ENCODE measurements at places on chromosomes 6 and 20.

DNA sequence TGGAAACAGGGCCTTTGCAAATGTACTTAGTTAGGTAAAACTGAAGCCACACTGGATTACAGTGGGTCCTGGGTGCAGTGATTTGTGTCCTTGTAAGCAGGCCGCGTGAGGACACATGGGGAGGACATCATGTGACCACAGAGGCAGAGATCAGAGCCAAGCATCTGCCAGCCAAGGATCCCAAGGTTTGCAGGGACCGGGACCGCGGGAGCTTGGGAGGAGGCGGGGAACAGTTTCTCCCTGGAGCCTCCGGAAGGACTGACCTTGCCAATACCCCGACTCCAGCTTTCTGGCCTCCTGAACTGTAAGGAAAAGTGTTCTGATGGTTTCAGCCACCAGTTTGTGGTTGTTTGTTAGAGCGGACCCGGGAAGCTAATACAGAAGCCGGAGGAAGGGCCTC, 500.9 kb downstream of the PREX1 start:
- DNase-seq: no peak

DNA sequence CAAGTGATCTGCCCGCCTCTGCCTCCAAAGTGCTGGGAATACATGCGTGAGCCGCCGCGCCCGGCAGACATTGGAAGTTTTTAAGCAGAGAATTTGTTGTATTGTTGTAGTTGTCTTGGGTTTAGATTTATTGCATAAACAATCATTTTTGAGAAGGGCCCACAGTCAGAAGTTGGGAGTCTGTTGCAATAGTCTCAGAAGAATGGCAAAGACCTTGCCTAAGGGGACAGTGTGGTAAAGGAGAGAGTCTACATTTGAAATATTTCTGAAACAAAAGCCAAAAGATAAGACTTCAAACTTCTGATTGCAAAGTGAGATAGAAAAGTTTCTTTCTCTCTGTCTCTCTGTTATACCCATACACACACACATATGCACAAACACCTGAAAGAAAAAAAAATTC, 22.5 kb downstream of the HFE start:
- DNase-seq: no peak

DNA sequence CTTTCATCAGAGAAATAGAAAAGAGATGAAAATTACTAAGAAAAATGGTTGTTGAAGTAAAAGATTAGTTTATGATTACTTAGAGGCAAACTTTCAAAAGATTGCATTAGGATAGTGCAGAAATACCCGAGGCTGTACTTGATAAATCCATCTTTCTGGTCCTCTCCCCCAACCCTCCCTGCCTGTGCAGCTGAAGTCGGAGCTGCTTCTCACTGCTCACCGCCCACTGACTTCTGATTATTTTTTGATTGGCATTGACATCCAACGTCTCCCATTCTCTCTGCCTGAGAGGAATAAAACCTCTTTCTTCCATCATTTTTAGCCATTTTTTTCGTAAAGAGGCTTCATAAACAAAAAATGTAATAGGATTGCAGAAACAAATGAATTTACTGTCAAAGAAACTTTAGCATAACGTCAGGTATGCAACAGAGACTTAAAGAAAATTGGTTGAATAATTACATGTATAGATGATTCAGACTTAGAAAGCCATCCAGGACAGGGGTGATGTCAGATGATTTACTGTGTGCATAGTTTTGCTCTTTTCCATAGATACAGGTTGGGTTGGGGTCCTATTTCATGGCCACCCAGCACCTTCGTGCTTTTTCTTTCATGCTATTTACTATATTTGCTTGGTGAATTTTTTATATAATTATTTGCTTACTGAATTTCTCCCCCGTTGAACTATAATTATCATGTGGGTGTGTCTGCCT, 53.6 kb upstream of the EDN3 start:
- no peak for DNase-seq

DNA sequence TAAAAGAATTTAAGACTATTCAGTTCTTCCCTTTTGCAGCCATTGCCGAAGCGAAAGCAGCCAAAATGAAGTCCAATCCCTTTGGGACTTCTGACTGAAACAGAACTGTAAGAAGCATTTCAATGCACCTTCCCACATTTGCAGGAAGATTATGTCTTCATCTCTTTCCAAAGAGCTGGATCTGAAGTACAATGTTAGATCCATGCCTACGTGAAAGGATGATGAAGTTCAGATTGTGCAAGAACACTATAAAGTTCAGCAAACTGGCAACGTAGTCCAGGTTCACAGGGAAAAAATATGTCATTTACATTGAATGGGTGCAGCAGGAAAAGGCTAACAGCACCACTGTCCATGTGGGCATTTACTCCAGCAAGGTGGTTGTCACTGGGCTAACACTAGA, 6.0 kb upstream of the FILIP1 start:
- no peak for DNase-seq

- peak; percentile 27 for DNase-seq
Measured at GRCh38 chr6:158290659-158291058, 21.6 kb upstream of the TULP4 start.

DNA sequence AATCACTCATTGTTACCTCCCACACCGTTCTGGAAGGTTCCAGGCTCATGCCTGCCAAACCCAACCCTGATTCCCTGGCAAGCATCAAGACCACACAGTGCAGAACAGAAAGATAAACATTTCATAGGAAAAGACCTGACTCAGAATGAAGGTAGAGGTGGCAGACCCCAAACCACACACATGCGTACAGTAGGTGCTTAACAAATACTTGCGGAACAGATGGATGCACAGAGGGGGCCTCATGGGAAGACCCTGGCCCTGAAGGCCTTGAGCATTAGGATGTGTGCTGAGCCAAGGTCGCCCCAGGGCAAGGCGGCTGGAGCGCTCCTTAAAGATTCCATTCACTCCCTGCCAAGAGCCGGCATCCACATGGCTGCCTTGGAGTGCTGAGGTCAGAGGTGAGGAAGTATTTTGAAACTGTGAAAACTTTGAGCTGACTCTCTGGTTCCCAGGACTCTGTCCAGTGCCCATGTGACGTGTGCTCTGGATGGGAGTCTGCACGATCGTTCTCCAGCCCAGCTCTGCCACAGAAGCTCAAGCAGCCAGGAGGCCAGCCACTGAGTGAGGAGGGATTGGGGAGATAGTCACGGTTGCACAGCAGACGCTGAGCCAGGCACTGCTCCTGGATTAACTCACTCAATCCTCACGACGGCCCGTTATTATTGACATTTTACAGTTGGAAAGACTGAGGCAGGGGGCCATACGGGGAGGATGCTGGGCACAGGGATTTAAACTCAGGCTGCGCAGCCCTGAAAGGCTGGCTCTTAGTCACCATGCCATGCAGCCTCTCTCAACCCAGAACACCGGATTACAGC, 65.5 kb upstream of the AFDN start:
- no peak for DNase-seq

- no peak for DNase-seq
Measured at GRCh38 chr6:63599243-63599642, 27.0 kb downstream of the LOC128125822 start.

DNA sequence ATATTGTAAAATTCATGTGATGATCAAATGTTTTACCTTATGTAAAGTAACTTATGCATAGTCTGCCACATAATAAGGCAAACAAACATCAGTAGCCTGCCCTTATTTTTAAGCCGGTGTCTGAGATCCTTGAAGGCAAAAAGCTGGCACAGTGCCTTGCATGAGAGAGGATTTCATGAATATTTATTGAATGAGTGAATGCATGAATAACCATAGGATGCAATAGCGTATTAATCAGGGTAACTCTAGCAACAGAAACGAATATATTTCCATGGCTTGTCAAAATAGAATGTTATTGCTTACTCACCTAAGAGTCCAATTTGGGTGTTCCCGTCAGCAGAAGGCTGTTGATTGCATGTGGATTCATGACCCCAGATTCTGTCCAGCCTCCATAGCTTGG, 34.9 kb downstream of the BTBD3 start:
- DNase-seq: no peak

DNA sequence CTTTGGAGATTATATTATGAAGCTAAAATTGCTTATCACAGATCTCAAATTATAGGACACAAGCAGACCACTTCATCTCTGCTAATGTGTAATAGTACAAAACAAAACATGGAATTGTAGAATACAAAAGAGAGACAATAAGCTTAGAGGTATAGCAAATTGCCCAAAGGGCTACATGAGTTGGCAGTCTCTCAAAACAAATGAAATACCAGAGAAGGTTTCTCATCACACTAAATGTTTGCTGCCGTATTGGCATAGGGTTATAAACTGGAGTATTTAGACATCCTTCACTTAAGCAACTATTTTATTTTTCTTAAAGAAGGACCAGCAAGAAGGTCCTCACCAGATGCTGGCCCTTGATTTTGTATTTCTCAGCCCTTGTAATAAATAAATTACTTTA, 5.9 kb upstream of the EYA4 start:
- no peak for DNase-seq

GRCh38 chr6:168721571-168721970, 280.6 kb downstream of the SMOC2 start:
- no peak for DNase-seq

GRCh38 chr6:8825726-8826125, 390.4 kb upstream of the SLC35B3 start:
- no peak for DNase-seq

DNA sequence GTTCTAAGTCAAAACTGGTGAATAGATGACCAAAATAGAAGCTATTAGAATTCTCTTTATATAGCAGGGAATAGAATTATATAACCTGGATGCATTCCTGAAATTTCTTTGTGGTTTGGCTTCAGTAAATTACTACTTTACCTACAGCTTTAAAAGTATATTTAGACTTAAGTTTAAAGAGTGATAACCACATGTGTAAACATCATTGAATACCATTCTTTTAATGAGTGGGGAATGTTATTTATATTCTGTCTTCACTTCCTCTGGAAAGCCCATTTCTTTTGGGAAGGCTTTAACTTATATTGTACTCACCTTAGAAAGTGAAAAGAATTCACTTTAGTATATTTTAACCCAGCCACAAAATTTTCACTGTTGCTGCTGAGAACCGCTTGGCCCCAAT, 39.1 kb downstream of the PLEKHG1 start:
- no peak for DNase-seq

DNA sequence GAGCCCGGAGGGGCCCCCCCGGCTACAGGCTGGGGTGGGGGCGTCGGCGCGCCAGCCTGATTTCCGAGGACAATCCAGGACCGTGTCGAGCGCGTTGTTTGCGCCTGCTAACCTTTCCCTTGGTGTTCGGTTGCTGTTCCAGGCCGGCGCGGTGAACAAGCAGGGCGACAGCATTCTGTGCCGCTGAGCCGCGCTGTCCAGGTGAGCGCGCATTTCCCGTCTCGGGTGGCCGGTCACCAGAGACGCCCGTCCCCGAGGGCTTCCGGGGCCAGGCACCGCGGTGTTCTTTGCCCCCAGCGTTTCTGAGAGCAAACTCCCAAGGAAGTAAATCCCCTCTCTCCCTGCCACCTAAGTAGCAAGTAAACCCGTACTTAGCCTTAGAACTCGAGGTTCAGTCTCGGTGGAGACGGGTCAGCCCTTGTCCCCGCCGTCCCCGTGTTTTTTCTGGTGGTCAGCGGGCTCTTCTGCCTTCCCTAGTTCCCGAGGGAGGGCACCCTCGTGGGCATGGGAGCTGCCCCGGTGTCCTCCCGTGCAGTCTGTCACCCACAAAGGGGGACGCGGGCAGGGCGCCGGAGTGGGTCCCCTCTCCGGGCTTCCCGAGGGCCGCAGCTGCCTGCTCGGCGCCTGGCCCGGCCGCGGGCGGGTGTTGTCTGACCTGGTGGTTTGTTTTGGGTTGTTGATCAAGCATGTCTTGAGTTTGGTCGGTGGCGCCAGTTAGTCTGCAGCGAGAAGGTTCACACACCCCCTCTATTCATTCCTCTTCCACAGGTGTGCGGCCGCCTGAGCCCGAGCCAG, 1.5 kb downstream of the ID4 start:
- DNase-seq: no peak

- DNase-seq: no peak
Measured at GRCh38 chr20:12179692-12180091, 262.0 kb downstream of the BTBD3 start.

DNA sequence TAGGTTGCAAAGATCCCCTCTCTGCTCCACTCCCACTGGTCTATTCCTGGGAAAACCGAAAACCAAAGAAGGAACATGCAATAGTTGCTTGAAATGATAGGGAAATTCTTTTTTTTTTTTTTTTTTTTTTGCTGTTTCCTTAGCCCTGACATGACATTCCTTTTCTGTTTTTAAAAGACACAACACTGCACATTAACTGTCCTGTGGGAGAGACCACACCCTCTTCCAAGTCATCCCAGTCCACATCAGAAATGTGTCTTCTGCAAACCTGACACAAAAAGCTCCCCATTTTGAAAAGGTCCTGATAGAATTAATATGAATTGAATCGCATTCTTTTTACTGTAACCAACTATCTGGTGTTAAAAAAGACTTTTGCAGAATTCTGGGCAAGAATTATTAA, 43.4 kb upstream of the RIPOR2 start:
- no peak for DNase-seq

DNA sequence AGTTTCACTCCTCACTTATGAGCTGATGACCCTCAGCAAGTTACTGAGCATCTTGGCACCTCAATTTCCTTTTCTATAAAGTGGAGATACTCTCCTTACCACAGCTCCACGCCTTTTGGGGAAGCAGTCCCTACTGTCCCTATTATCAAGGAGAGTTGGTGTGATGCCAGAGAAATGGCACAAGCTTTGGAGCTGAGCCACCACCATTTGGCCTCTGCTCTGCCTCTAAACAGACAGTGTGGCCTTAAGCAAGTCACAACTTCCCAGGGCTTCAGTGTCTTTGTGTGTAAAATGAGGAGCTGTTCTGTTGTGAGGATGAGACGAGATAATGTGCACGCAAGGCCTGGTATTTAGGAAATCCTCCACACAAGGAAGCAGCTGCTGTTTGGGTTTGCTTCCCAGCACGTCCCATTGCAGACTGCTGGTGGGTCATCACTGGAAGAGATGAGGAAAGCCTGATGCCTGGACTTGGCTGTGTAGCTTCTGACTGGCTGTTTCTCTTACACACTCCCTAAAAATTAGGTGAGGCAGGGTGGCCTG, 18.5 kb downstream of the NSFL1C start:
- DNase-seq: no peak

DNA sequence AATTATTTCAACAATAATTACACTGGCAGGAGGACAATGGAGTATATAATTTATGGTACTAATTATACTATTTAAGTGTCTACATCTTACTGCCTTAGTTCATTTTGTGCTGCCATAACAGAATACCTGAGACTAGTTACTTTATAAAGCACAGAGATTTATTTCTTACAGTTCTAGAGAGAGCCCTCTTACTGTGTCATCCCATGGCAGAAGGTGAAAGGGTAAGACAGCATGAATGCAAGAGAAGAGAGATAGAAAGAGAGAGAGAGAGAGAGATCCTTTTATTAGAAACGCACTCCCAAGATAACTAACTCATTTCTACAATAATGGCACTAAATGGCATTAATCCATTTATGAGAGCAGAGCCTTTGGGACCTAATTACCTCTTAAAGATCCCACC, 314.7 kb downstream of the EPM2A start:
- DNase-seq: no peak

- DNase-seq: no peak
Measured at GRCh38 chr20:59361411-59361810, 61.0 kb downstream of the EDN3 start.
